ENCODE measurements at places on chromosomes 13 and 19.

- DNase-seq, result no peak
Observed at GRCh38 chr13:56735537-56735942, 405.2 kb upstream of the PRR20A start.

DNA sequence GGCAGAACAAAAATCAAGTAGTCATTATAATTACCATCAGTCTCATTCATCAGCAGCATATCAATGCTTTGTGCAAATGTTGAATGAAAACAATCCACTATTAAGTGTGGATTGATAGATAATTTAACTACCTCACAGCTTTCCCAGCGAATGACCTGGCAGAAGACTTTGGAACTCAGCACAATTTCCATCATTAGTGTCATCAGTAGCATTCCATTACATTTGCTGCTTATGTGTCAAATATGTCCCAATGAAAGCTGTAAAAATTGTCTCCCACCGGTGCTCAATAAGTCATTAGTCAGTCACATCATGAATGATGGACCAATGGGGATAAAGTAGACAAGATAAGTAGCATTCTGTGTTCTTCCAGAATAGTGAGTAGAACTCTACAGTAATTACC, 1513.5 kb upstream of the PRR20A start:
- no peak for DNase-seq

DNA sequence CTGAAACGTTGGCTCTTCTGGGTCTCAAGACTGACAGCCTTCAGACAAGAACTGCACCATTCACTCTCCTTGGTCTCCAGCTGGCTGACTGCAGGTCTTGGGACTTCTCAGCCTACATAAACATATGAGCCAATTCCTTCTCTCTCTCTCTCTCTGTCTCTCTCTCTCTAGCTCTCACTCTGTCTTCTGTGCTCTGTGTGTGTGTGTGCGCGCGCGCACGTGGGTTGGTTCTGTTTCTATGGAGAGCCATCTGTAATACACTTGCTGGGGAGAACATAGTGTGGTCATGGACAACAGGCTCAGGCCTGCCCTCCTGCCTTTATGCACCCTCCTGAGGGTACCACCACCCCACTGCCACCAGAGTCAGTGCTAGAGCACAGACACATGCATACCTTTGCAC, 13.7 kb upstream of the SERPINE3 start:
- no peak for DNase-seq

- DNase-seq, result no peak
Observed at GRCh38 chr13:51246418-51247277, 24.4 kb downstream of the FAM124A start.

GRCh38 chr19:48735031-48735615, 5.3 kb downstream of the RASIP1 start:
- DNase-seq, result no peak

DNA sequence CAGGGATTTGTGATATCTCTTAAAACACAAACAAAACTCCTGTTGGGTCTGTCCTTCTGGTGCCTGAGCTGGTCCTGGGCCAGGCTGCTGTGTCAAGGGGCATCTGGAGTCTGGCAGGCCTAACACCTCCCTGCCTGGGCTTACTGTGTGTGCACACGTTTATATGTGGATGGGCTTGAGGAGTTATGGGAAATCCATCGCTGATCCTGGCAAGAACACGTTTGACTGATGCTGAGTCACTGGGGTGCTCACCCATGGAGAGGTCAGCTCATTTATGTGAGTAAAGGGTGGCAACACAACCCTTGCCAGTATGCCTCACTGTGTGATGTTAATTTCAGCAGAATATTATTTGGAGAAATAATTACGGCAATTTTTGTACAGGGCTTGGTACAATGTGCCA, 44.5 kb upstream of the PCDH8 start:
- DNase-seq, result no peak

DNA sequence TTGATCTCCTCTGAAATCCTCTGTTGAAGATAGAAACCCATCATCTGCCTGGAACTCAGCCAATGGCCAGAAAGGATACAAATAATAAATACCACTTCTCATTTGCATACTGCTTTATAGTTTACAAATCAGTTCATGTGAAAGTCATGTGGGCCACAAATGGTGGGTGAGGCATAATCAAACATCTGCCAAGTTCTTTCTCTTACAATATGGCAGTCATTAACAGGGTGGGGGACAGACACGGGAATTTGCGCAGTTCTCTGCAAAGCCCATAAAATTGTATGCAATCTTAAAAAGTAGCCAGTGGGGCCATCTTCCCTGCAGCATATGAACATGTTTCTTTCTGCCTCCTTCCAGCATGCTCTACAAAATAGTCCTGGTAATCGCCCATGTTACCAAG, 59.6 kb downstream of the NUFIP1 start:
- DNase-seq, result no peak

DNA sequence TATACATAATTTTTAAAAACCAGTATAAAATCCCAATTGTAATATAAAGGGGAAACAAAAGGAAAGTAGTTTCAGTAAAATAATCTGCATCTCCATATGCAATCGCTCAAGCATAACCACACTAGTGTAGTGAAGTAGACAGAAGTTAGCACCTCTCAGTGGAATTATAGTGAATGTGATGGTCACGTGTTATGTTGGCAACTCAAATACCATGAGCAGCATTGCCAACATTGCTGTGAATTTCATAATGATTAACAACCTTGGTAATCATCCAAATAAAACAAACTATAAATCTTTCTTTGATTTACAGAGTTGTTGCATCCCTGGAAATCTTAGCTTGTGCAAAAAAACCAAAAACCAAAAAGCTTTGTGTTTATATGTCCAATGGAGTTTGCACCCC, 77.3 kb upstream of the SIAH3 start:
- no peak for DNase-seq

DNA sequence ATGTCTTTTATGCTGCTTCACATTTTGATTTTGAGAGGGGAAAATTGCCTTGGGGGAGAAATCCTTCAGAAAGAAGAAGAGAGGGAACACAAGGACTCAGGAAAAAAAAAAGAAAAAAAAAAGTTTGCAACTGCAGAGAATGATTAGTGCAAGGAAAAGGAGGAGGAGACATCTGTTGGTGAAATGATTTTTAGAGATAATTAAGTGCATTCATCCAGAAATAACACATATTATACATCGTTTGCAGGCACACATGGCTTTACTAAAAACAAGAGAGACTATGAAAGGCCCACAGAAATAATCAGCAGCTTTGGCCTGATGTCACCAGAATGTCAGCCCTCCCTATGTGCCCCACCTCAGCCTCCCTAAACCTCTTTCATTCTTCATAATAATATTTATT, 1058.2 kb downstream of the PCDH9 start:
- DNase-seq, result no peak

DNA sequence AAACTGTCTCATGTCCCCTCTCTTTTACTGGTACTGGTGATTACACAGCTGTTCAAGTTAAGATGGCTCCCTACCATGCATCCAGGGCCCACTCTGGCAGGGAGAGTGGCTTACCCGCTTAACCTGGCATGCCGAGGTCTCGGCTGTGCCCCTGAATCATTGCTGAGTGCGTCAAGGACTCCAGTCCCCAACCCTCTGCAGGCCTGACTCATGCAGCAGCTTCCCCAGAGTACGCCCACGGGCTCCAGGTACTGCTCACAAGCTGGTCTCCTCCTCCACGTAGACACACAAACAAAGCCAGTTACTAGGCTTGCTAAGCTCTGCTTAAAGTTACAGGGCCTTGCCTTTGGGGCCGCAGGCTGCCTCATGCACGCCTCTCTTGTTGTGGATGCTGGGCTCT, 447.4 kb downstream of the COG6 start:
- no peak for DNase-seq

- no peak for DNase-seq
Observed at GRCh38 chr13:83876546-83876945, 5.7 kb downstream of the SLITRK1 start.

GRCh38 chr19:33395561-33396550, 22.3 kb downstream of the CEBPG start:
- no peak for DNase-seq

- peak; percentile 65 for DNase-seq
Observed at GRCh38 chr13:28035146-28035782, 46.8 kb upstream of the URAD start.

DNA sequence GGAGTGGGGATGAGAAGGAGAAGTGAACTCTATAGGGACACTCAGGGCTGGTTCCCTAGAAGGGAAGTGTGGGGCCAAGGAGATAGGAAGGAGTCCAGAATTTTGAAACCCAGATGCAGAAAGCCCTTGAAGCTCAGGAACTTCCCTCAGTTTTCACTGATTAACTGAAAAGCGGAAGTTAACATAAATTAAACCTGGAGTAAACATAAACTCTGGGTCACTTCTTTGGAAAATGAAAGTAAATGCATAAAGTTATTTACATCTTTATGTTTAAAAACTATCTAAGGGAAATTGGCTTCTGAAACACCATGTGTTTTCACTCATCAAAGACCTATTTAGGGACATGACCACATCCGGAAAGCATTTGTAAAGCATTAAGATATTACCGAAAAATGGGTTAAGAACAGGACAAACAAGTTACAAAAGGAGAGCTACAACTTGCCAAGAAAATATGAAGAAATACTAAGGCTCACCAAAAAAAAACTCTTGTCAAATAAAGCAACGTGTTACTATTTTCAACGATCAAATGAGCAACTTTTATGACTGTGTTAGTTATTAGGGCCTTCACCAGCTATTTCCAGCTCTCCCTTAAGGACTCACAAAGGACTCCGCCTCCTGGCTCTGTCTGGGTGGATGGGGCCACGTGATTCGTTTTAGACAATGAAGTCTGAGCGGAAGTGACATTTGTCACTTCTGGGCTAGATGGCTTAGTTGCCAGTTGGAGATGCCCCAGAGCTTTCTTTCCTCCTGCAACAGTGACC, 439.1 kb upstream of the ZNF507 start:
- peak; percentile 12 for DNase-seq

GRCh38 chr19:54343868-54344267, 4.9 kb upstream of the LILRA4 start:
- DNase-seq, result no peak

GRCh38 chr19:56476651-56477428, at the start of gene ZNF667:
Gene ZNF667 (minus strand): TSS chr19:56477345. CDS start chr19:56462370, 14,975 bp downstream.
- peak; percentile 12 for DNase-seq

DNA sequence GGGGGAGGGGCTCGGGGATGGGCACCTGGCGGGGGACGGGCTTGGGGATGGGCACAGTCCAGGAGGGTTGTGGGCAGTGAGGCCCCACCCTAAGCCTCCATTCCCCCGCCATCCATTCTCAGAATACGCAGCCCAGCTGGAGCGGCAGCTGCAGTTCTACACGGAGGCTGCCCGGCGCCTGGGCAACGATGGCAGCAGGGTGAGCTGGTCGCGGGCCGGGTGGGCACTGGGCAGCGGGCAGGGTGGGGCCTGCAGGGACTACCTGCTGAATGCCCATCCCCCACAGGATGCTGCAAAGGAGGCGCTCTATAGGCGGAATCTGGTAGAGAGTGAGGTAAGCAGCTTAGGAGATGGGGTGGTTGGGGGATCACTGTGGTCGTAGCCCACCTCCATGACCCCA, 8.3 kb downstream of the PODNL1 start:
- DNase-seq, result no peak

DNA sequence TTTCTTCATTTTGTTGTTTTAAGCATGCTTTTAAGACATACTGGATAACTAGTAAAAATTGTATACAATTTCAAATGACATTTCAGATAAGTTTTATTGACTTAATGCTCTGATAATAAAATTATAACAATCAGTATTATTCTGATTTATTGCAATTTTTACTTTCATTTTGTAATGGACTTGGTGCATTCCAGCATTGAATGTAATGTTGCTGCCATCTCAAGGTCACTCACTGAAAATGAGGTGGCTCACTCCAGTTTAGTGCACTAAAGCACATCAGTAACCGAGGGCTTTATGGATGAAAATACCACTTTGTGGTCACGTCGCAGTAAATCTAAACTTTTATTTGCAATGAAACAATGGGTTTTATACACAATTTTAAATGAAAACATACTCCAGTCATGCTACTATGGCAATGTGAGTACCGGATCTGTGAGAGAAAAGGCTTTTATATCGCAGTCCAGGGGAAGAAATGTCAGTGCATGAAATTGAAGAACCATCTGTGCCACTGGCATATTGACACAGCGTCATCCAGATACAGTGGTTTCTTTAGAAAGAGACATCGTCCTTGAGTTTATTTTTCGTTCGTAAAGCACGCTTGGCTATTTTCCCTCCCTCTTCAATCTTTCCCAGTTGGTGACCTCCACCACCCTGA, 20.7 kb upstream of the ZNF507 start:
- DNase-seq, result no peak

- DNase-seq, result no peak
Observed at GRCh38 chr13:111976474-111977178, 90.3 kb upstream of the SOX1 start.

- peak; percentile 59 for DNase-seq
Observed at GRCh38 chr19:2495130-2495641, 19.3 kb downstream of the GADD45B start.

GRCh38 chr13:19596960-19597361, 35.6 kb upstream of the TPTE2 start:
- DNase-seq, result no peak

- DNase-seq, result no peak
Observed at GRCh38 chr19:42150911-42151361, 18.7 kb upstream of the POU2F2 start.

- no peak for DNase-seq
Observed at GRCh38 chr19:41384351-41384750, 8.0 kb downstream of the TMEM91 start.

- no peak for DNase-seq
Observed at GRCh38 chr13:44498969-44499368, 77.2 kb downstream of the TSC22D1 start.

DNA sequence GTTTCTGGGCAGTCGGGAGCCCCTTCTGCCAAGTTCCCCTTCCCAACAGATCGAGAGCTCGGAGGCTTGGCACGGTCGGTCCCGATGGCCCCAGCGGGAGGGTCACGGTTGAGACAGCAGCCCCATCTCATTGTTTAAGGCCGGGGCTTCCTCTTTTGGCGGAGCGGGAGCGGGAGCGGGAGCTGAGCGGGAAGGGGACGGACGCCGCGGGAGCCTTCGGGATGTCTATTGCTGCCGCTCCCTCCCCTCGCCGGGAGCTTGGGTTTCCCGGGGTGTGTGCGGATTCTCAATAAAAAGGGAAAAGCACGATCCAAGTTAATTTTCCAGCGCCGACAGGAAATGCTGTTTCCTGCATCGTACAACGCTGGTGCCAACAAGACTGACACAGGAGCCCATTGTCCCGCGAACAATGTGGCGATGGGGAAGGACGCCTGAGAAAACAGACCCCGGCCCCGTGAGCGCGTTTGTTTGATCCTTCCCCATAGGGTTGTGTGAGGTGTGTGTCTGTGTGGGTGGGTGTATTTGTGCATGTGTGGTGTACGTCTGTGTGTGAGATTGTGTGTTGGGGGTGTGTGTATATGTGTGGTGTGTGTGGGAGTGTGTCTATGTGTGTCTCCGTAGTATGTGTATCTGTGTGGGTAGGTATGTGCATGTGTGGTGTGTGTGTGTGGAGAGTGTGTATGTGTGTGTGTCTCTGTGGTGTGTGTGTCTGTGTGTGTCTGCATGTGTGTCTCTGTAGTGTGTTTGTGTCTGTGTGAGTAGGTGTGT, 36.3 kb upstream of the FLT1 start:
- DNase-seq, result no peak

DNA sequence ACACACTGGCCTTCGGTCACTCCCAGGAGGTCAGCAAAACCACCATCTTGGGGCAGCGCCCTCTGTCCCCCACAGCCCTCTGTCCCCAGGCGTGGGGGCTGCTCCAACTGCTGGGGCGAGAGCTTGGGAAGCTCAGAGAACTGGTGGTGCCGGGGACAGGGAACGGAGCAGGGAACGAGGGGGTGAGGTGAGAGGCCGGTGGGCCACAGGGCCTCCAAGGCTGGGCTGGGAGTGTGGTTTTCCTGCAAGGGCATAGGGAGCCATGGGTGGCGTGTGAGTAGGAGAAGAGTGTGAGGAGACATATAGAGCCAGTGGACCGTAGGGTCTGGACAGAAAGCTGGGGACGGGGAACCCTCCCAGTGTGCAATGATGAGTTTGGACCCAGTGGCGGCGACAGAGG, 34.1 kb downstream of the F2RL3 start:
- no peak for DNase-seq
